Suppressor macrophage treated with lipopolysaccharide for 4 hours (primary cell): ENCODE measurements at places on chromosomes 1 and 21.

- no peak for DNase-seq
These were observed 395.6 kb upstream of the PBX1 start for GRCh38 chr1:164163289-164163849.

GRCh38 chr1:43653893-43654292 lies 3.9 kb downstream of the KDM4A start:
- DNase-seq: no peak

DNA sequence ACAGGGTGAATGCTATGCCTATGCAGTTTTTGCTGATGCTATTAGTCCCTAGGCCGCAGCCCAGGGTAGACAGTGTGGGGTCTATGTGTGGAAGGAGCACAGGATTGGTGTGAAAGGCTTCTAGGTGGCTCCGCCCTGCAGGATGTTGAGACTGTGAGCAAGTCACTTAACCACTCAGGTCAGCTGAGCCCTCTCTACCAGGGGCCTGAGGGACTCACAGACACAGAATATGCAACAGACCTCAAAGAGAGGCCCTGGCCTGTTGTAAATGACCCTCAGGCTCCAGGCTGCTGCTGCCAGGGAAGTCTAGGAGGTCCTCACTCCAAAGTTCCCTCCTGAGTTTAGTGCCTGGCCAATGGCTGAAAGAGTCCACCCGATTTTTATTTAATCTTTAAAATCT lies 11.0 kb downstream of the NHLH2 start:
- no peak for DNase-seq

DNA sequence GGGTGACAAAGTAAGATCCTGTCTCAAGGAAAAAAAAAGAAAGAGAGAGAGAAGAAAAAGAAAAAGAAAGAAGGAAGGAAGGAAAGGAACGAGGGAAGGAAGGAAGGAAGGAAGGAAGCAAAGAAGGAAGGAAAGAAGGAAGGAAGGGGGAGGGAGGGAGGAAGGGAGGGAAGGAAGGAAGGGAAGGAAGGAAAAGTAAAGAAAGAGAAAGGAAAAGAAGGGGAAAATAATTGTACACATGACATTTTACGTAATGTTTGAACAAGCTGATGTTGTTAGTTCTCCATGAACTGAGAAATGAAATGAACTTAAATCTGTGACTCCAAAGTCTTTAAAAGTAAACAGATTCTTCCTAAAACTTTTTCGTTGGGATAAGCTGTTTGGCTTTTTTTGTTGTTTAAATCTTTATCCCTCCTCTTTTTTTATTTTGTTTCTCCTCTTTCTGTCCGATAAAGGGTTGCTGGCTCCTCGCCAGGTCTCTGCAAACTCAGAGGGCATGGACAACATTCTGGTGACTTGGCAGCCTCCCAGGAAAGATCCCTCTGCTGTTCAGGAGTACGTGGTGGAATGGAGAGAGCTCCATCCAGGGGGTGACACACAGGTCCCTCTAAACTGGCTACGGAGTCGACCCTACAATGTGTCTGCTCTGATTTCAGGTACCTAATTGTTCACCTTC lies 59.8 kb downstream of the IL12RB2 start:
- DNase-seq: no peak

- DNase-seq: no peak
These were observed 88.8 kb downstream of the ST3GAL3 start for GRCh38 chr1:43796111-43796581.

GRCh38 chr1:22030473-22030872 lies 22.0 kb upstream of the CDC42 start:
- no peak for DNase-seq
